ENCODE measurements at places on chromosomes 3 and 15.

DNA sequence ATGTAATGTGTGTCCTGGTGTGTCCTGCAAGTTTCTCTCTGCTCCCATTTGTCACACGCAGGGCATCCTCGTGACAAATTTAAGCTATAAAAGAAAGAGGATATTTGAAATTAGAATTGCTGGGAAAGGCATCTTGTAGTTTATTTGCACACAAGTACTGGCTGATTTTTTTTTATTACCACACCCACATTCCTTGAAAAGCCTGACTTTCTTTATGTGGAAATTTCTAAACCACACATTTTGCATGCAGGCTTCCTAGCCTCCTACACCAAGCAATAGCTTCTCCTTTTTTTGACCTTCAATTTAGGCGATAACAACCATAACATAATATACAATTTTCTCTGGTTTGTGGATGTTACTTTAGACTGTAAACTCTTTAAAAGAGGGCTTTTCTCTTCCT, 126.1 kb downstream of the SERPINI1 start:
- DNase-seq, result no peak

DNA sequence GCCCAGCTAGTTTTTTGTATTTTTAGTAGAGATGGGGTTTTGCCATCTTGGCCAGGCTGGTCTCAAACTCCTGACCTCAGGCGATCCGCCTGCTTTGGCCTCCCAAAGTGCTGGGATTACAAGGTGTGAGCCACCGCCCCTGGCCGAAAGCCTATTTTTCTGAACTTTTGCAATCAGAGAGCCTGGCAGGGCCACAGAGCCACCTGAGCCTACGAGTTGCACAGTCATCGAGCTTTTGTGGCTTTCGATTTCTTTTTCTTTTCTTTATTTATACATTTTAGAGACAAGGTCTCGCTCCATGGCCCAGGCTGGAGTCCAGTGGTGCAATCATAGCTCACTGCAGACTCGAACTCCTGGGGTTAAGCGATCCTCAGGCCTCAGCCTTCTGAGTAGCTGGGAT, 140.4 kb downstream of the NSMCE3 start:
- DNase-seq, result no peak

DNA sequence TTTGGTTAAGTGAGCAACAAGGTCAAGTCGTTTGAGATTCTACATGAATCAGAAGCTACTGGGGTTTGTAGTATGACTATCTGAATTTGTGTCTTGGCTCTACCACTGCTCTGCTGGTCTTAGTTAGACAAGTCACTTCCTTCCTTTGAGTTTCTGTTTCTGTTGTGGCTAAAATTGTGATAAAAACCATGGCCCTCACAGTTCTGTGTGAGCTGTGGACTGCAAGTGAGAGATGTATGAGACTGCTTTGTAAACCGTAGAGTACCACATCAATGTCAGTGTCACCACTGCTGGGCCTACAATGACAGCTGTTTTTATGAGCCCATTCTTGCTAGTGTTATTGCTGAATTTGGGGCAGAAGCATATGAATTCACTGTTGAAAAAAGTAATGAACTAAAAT, 32.7 kb downstream of the RARB start:
- no peak for DNase-seq

GRCh38 chr3:125219261-125219701, 6.7 kb upstream of the SLC12A8 start:
- DNase-seq, result peak; percentile 94

DNA sequence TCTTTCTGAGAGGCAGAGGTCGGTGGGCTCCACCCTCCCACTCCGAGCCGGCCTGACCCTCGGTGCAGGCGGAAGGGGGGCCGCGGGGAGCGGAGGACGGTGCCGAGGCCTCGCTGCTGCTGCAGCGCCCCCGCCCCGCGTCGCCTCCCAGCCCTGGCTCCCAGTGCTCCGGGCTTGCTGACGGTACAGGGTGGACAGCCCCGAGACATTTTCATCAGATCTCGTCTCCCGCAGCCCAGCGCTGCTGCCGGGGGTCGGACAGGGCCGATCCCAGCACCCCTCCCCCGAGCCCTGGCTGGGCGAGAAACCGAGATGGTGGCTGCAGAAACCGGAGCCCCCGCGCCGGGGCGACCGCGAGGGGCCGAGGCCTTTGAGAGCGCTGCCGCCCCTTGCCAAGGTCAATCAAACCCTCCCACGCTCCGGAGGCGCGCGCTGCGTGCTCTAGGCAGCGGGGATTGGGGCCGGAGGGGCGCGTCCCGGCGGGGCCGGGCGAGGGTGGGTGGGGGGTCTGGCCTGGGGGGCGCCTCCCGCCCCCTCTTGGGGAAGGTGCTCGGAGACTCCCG, 42.5 kb downstream of the EPHB3 start:
- DNase-seq, result no peak

DNA sequence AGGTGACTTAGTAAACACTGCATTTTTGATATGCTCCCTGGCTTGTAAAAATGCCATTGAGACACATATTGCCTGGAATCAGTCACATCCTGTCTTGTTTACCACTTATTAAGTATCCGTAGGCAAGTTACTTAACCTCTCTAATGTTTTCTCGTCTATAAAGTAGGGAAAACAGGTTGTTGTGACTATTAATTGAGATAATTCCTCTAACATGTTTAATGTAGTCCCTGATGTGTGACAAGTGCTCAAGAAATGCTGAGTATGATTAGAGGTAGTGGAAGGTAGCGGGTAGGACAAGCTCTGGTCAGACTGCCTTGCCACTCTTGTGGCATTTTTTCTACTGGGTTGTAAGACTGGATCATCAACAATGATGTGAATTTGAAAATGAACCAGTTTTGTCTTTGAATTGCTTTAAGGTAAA, 54.1 kb downstream of the NFKBIZ start:
- DNase-seq, result no peak

DNA sequence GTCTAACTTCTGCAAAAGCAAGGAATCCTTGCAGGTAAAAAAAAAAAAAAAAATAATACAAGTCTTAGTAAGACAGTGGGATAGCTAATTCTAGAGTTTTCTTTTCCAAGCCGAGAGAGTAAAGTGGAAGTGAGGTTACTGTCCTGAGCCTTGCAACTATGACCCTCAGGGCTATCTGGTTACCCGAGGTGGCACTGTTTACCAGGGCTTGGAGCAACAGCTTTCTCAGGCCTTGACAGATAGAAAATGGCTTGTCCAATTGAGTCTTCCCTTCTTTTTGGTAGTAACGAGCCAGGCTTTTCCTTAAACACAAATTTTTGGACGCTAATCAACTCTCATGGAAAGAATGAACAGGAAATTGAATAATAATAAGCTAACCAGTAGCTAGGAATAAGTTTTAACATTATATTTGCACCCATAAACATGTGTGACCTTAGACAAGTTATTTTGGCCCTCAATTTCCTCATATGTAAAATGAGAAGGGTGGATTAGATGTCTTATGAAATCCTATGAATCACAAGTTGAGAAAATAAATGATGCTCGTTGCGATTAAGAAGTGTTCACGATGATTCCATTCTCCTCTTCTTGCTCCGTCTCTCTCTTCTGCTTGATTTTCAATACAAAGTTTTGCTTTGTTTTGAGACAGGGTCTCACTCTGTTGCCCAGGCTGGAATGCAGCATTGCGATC, 236.9 kb upstream of the KBTBD8 start:
- no peak for DNase-seq

GRCh38 chr3:193590088-193590856, 2.7 kb upstream of the OPA1 start:
- DNase-seq, result peak; percentile 26

DNA sequence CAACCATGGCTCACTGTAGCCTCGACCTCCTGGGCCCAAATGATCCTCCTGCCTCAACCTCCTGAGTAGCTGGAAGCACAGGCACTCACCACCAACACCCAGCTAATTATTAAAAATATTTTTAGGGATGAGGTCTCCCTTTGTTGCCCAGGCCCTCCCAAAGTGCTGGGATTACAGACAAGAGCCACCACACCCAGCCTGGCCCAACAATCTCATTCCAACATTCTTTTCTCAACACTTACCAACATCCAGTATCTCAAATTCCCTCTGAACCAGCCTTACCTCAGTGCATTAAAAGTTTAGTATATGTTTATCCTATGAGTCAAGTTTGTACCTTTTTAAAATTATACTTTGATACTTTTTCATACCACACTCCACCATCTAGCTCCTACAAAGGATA, 25.0 kb downstream of the ANXA2 start:
- DNase-seq, result no peak

GRCh38 chr3:188658606-188659005, 504.6 kb downstream of the LPP start:
- DNase-seq, result no peak

- DNase-seq, result peak; percentile 58
These were observed 70.1 kb upstream of the GUCA1C start for GRCh38 chr3:109023656-109024254.

DNA sequence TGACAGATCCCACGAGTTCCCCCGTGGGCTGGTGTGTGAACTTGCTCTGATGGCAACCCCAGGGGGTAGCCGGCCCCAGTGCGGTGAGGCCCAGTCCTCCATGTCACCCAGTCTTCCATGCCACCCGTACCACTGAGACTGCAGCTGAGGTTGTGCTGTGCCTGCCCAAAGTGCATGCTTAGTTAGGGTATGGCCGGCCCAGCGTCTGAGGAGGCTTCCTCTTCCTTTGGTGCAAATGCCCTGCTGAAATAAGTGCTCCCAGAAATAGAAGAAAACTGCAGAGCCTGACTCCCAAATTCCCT, 31.5 kb downstream of the MGLL start:
- DNase-seq, result no peak

DNA sequence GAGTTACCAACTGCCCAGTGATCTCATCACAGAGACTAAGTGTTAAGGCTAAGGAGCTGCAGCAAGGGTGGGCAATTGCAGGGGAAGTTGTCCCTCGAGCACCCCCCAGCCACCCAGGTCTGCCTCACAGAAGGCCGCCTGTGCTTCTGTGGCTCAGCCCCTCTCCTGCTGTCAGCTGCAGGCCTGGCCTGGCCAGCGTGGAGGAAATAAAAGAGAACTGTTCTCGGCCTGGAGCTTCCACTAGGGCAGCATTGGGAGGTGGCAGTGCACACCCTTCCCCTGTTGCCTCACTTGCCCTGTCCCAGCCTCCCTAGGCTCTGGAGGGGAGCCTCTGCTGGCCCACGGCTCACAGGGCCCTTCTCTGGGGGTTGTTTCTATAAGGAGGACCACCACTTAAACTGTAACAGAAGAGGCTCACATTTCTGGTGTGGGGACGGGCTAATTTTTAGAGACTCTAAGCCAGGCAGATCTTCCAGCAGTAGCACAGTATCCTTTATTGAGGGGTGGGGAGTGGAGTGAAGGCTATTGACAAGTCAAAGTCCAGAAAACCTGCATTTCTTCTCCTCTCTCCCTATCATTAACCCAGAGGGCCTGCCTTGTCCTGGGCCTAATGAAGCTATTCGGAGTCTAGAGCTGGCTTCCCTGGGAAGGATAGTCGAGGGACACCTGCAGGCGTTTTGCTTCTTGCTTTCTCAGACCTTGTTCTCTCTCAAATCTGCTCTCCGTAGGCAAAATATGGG, 75.6 kb upstream of the ADPGK start:
- DNase-seq, result peak; percentile 75

- no peak for DNase-seq
These were observed 61.2 kb upstream of the XRN1 start for GRCh38 chr3:142509079-142509478.

GRCh38 chr3:140906785-140907184, 34.9 kb upstream of the SLC25A36 start:
- DNase-seq, result no peak

DNA sequence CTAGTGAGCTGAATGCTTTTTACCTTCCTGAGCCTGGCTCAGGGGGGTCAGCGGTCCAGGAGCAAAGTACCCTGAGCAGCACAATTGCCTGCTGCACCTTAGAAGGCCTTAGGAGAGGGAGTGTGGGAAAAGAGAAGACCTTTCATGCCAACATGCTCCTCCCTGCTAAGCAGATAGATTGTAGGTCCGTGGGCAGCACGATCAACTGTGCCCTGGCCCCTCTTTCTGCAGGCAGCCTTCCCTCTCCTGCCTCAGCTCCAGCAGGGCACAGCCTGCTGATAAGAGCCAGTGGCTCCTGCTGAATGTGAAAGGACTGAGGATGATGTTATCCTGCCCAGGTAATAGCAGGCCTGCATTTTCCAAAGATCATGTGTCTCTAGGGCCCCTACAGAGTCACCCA, 4.1 kb downstream of the CORO2B start:
- DNase-seq, result no peak

GRCh38 chr15:73906346-73907034, 19.8 kb upstream of the LOXL1 start:
- no peak for DNase-seq

DNA sequence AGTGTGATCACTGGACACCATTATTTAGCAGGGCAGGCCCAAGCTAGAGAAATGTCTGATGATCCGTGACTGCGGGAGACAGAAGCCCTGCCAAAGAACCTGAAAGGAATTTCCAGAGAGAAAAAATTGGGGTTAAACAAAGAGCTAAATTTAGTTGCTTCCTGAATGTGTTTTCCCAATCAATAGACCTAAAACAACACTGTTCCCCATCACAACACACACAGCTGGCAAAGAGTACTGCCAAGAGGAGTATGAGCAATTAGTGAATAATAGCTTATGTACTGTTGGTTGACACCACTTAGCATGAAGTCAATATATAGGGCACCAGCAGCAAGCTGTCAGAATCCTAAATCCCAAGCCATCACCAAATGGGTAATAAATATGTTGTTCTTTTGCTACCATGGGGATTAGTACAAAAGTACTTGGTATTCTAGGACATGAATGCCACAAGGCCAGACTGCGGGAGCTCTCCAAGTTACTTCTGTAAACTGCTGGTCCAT, 35.7 kb downstream of the CLK3 start:
- DNase-seq, result no peak

- DNase-seq, result peak; percentile 29
These were observed 14.7 kb downstream of the CHD2 start for GRCh38 chr15:92914768-92915221.

GRCh38 chr15:25803541-25803940, 59.6 kb downstream of the ATP10A start:
- DNase-seq, result no peak

- DNase-seq, result no peak
These were observed 5.3 kb downstream of the SNUPN start for GRCh38 chr15:75620058-75620820.

DNA sequence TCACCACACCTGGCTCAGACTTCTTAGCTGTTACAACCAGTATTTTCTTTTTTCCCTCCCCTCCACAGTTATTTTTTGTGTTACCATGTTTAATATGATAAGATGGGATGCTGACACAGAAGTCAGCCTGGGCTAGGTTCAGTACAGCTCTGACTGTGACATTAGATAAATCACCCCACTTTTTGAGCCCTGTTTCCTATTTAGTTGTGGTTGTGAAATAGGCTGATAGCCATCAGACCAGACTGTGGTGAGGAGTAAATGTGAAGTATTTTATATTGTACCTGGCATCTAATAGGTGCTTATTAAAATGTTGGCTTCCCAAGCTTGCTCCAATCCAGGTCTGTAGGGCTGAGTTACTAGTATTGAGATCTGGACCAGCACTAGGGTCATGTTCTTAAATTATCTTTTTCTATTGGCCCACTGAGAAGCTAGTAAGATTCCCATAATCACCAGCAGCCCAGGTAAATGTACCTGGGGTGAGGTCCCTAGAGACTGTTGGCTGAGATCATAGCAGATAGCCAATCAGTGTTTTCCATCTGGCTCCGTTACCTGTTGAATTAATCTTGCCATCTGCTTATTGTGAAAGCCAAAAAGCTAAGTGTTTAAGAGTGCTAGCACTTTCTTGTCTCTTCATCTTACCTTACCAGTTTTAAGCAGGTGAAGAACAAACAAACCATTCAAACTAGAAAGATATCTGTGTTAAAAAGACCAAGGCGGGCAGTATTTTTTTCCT, 61.0 kb downstream of the CCK start:
- DNase-seq, result no peak

All from small intestine (tissue), 16 donors.